Hippocampal formation (tissue), 2 donors: ENCODE measurements at places on chromosomes 2 and 18.

DNA sequence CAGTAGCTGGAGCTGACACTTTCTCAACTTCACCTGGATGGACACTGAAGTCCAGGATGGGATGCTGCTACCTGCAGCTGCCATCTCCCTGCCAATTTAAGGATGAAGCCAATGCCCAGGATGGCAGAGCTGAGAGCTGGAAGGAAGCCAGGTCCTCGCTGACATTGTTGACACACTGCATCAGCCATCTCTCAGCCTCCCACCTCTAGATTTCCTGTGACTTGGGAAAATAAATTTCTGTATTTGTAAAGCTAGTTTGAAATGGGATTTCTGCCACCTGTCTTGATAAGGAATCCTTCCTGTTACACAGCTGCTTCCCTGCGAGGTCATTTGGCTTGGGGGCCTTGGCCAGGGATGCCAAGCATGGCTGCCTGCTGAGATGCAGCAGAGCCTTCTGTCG is 43.5 kb downstream of the KCTD1 start:
- DNase-seq, result no peak

- DNase-seq, result no peak
These were observed 56.6 kb downstream of the ZNF804A start for GRCh38 chr2:184654945-184655344.

- DNase-seq, result no peak
These were observed 31.4 kb downstream of the COLEC11 start for GRCh38 chr2:3626118-3626811.

DNA sequence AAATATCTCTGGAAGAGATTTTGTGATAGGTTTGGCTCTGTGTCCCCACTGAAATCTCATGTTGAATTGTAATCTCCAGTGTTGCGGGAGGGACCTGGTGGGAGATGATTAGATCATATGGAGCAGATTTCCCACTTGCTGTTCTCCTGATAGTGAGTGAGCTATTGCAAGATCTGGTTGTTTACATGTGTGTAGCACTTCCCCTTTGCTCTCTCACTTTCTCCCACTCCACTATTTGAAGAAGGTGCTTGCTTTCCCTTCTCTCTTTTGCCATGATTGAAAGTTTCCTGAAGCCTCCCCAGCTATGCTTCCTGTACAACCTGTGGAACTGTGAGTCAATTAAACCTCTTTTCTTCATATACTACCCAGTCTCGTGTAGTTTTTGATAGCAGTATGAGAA is 97.0 kb upstream of the FN1 start:
- DNase-seq, result no peak

DNA sequence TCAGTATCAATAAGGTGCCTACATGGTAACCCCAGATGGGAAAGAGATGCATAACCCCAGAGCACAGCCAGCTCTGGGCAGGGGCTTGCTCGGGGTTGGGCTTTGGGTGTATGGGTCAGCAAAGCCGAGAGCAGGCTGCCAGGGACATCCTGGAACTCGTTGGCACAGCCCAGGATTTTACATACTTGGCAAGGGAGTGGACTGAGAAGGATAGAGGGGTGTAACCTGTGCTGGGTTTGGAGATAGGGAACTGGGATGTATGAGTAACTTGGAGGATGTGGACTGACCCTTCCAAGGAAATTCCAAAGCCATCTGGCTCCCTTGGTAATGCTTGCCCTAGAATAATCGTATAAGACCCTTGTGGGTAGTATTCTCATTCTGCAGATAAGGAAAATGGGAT is 44.2 kb downstream of the GPR39 start:
- no peak for DNase-seq
